ENCODE measurements at places on chromosomes 2 and 18. TPM values are rescaled to one million over a fixed set of nuclear protein-coding genes. Genes with fewer than 3 reads are reported as not detected.

Gene NGEF
- polyA plus RNA-seq, result 5.3 TPM

Gene RAB27B
- 0.32 TPM for polyA plus RNA-seq

DNA sequence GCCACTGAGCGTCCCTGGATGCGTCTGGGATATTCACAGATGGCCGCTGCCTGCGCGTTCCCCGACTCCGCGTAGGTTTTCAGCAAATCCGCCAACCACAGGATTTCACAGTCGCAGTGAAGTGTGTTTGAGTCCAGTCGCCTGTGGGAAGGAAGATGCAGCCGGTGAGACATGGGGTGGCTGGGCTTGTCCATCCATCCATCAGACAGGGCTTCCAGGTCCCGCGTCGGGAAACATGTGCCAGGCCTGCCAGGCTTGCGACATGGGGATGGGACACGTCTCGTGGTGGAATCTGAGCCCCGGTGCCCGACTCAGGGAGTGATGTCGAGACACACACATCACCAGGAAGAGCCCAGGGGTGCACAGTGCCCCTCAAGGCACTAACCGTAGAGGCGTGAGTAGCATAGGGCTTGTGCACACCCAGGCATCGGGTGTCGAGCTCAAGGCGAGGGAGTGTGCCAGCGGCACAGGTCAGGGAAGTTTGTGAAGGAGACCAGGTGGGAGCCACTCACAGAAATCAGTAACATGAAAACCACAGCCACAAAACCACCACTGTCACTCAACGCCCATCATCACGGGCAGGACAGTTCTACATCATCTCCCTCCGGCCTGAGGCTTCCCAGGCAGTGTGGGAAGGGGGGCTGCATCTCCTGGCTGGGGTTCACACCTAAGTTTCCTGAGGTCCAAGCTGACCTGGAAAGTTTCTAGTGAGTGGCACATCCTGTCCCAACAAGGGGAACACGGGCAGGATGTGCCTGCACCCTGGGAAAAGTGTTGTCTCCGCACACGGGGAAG lies 63.9 kb downstream of the PXDN start:
- no peak for DNase-seq

DNA sequence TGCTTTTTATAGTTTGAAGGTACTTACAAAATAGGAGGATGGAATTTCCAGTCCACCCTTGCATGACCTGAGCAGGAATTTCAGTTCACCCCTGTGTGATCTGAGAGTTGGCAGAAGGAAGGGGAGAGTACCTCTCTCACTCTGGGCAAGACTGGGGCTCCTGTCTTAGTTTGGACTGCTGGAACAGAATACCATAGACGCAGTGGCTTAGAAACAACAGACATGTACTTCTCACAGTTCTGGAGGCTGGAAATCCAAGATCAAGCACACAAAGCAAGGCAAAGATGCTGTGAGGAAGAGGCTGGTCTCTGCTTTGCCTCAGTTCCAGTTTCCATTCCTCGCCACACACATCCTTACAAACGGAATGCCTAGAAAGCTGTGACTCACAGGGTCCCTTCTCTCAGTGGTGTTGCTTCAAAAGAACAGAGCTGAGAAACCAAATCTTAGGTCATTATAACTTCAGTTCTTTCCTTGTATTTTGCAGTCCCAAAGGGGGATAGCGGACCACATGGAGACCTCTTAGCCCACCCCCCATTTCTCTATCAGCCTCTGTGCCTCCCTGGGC lies 108.8 kb upstream of the HAAO start:
- DNase-seq, result no peak

- DNase-seq, result peak; percentile 84
Observed at GRCh38 chr2:84486441-84487115, 27.5 kb upstream of the SUCLG1 start.
